Heart right ventricle (tissue), 16 donors: ENCODE measurements at places on chromosomes 5 and 9. TPM values are rescaled to one million over a fixed set of nuclear protein-coding genes. Genes with fewer than 3 reads are reported as not detected.

DNA sequence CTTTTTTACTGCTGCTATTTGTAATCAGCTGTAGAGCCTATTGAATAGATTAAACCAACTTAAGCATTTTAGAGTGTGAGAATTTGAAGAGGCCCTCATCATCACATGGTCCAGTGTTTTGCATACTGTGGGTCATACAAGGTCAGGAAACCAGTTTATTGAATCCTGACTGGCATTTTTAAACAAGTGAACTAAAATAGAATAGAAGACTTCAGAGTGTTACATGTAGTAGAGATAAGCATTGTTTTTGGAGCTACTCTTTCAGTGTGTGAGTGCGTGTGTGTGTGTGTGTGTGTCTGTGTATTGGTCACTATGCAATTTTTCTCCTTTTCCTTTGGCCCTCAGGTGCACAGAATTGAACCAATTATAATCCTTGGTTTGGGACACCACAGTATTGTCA, 114.4 kb downstream of the SLC28A3 start:
- peak; percentile 35 for DNase-seq

DNA sequence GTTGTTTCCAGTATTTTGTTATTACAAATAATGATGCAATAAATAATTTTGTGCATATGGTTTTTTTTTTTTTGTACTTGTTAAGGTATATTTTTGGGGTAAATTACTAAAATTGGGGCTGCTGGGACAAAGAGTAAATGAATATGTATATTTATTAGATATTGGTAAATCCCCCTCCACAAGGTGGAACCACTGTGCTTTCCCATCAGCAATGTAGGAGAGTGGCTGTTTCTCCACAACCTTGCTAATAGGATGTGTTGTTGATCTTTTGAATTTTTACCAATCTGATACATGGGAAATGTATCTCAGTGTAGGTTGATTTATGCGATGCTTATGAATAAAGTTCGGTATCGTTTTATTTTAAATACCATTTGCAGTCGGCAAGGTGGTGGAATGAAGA, 118.1 kb downstream of the TRPM3 start:
- DNase-seq = no peak

The AQP7 gene
- total RNA-seq = 250 TPM

DNA sequence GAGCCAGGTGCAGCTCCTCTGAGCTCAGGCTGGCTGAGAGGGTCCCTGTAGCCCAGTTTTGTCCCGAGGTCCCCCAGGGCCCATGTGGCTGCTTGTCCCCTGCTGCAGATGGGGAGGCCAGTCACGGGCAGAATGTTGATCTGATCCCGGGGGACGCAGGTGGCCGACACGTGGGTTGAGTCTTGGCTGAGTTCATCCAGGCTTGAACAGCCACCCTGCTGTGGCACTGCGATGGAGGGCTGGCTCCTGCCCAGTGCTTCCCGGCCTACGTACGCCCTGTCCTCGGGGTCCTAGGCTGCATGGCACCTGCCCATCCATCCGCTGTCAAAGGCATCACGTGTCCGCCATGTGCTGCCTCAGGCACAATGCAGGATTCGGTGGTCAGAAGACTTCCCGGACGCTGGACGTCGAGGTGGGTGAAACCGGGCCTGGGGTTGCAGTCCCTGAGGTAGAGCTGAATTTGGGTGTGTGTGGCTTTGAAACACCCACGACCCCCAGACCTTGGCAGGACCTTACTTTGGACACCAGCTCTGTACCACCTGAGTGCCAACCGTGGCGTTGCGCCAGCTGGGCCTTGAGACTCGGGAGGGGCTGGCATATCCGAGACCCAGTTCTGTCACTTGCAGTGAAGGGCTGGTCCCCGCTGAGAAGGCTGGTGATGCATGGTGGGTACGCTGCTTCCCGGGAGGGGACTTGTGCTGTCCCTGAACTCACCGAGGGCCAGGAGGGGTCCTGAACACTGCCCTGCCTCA, 22.3 kb downstream of the RXRA start:
- DNase-seq = no peak

DNA sequence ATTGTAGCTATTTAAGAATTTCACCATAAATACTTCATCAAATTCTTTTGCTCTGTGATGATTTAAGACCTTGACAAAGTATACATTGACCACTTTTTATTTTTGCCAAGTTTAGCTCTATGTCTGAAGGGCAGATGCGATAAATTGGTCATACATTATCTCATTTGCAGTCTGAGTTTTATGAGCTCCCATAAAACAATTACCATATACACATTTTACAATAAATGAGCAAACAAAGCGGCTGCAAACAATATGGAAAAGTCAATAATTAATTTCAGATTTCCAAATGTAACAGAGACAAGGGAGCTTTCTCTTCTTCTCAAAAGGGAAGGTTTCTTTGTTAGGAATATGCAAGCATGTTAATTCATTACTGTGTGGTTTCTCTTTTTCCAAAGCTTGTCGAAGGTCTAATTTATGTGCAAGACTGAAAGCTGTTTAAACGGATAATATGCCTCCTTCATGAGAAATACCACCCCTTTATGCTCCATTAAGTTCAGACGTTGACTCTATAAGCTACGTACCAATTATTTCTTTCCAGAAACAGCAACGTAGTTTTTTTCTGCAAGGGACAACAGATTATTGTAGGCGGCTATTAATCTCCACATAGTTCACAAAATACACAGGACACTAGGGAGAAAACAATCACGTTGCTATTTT, 7.0 kb upstream of the IZUMO3 start:
- DNase-seq = no peak
